ENCODE measurements at places on chromosomes 2 and 18.

DNA sequence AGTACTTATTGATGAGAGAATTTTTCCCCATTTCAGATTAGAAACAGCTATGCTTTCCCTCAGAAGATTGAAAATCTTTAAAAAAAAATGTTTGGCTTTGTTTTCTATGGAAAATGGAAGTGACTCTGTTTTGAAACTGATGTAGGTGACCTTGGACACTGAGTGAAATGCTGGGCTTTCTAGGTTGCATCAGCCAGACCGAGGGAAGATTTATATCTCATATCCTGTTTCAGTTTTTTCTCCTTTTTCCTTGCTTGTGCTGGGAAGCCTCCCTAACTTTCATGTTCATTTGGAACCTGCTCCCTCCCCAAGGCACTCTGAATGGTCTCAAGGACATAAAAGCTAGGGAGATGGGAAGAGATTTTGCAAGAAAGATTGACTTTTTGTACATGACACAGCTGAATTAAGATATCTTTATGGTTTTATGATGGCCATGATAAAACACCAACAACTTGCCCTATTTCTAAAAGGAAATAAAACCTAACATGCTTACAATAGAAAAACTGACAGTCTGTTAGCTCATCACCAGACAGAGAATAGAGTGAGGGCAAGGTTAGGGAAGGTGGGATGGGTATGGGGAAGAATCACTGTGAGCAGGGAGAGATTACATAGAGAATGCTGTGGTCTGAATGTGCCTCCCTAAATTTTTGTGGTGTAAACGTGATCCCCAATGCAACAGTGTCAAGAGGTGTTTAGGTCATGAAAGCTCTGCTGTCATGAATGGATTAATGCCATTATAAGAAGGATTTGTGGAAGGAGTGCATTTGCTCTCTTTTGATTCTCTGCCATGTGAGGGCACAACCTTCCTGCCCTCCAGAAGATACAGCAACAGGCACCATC, 249.7 kb downstream of the TPGS2 start:
- DNase-seq = no peak

DNA sequence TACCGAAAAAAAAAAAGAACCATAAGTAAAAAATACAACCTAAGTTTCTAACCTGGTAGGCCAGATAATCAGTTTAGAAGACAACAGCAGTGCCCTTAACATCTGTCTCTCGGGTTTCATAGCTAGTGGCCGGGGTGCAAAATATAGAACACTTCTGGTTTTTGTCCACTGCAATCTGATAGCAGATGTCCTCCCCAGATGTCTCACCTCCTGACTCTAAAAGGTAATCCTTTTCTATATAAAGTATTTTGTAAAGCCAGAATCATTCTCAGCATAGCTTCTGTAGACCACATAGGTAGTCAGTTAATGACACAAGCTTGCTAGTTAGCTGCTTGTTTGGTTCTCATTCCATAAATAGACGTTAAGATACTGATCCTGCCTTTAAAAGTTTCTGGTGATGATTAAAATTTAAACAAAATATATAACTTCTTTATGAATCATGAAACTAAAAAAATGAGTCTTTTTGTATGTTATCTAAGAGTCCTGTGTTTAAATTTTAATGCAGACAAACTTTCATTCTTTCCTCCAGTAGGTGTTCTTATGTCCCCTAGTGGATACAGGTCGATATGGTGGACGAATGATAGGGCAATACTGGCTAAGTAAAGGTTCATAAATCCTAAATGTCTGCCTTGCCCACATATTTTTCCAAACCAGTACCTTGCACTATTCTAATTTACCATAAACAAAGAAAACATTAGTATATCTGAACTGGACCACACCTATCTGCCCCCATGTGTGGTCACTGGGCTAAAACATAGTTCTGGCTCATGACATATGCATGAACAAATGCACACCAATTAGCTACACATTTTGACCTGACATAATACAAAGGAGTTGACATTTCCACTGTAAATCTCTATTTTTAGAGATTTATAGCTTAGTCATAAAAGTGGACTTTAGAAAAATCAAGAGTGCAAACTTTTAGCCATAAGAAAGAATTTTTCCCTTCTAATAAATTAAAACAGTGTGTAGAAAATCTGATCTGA, 171.0 kb downstream of the SRBD1 start:
- no peak for DNase-seq

DNA sequence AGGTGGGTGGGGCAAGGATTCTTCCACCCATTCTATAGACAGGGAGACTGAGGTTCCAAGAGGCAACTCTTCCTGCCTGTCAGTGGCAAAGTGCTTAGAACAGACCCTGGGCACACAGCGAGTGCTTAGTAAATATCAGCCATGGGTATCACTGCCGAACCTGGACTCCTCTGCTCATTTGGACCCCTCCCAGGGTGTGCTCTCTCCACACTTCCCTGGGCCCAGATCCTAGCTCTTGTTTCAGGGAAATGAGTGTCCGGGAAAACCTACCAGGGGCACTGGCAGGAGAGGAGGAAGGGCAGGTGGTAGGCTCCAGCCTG, 136.3 kb downstream of the CYP26B1 start:
- DNase-seq = no peak

DNA sequence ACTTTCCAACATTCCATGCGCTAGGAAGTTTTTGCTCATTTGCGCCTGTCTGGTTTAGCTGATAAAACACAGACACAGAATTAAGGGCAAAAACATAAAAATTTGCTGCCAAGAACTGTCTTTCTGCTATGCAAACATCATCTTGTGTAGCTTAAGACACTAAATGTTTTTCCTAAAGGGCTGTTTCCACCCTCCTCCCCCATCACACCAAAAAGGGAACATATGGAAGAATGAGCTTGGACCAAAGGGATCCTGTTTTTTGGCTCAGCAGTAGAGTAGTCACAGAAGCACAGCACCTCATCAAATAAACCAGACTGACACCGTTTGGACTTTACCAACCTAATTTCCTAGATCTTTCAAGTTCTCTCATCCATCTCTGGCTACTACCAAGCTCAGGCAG, 210.1 kb downstream of the ZNF521 start:
- no peak for DNase-seq

GRCh38 chr2:23705771-23706612, 220.9 kb downstream of the ATAD2B start:
- no peak for DNase-seq

DNA sequence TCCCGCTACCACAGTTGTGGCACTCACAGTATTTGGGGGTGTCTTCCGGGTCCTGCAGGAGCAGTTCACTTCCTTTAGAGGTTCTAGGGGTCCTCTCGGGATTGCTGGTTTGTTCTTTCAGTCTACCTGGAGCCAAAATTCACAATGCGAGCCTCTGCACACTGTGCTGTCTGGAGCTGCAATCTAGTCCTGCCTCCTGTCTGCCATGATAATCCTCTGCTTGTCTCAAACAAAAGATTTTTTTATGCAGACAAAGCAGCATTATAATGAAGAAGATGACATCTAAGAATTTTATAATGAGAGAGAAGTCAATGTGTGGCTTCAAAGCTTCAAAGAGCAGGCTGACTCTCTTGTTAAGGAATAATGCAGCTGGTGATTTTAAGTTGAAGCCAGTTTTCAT, 975.1 kb upstream of the GYPC start:
- no peak for DNase-seq

DNA sequence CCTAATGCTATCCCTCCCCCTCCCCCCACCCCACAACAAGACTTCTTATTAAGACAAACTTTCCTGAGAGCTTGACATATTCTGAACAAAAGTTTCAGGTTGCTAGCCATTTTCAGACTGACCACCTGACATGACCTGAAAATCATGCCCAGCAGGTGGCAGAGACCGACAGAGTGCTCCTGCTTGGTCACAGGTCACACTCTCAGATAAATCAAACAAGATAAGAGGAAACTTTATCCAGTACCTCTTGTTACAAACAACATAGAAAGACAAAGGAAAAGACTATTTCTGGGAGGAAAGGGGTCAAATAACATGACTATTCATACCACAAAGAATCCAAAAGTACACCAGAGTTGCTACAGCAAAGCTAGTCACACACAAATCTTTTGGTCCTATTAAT, 107.4 kb downstream of the TMEM200C start:
- no peak for DNase-seq

GRCh38 chr2:26243470-26244308, 743 bp downstream of the HADHA start:
- no peak for DNase-seq

DNA sequence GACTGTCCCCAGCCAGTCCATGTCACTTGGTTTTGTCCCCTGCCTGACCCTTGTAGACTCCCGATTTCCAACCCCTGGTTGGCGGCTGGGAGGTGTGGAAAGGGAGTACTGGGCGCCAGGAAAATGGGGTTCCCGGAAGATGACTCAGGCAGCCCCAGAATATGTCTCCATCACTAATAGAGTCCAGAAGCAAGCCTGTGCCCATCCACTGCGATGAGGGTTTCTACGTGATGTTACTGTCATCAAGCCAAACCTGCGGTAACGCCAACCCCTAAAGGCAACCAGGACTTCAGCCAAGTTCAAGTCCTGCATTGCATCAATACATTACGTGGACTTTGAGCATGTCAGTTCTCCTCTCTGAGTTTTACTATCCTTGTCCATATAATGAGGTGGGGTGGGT, 62.0 kb upstream of the TAF1B start:
- DNase-seq = no peak

- no peak for DNase-seq
Measured at GRCh38 chr2:30239986-30240752, 8.8 kb downstream of the LBH start.

- peak; percentile 68 for DNase-seq
Measured at GRCh38 chr18:8623549-8624106, 14.4 kb downstream of the RAB12 start.

GRCh38 chr2:100988630-100989417, 13.3 kb upstream of the RPL31 start:
- no peak for DNase-seq

- no peak for DNase-seq
Measured at GRCh38 chr2:149019768-149020167, 18.7 kb upstream of the LYPD6B start.

DNA sequence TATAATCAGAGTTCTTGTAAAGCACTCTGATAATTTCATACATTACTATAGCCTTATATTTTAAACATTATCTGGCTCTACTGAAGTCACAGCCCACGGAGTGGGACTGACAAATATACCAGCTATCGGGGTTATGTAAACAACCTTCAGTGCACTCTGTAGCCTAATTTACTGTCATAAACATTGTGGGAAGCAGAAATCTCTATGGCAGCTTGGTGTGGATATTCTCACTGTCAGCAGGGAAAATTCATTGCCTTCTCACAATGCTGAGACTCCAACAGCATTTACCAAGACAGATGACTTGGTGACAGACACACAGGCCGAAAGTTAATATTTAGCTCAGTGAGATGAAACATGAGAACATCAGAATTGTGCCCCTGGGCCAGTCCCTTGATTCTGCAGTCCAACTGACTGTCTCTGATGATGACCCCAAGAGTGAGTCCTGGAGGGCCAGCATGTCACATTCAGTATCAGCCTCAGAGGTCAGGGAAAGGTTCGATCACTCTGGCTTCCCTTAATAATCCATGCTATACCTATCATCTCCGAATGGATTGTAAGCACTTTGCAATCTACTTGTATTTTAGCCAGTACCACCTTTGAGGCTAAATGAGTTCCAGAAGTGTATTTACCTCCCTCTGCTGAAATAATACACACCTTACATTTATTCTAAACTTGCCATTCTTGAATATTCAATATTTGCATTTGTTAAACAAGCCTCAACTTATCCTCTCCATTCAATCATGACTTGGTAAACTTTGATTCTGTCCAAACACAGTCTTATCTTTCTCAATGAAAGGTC, 146.2 kb upstream of the OSR1 start:
- no peak for DNase-seq

DNA sequence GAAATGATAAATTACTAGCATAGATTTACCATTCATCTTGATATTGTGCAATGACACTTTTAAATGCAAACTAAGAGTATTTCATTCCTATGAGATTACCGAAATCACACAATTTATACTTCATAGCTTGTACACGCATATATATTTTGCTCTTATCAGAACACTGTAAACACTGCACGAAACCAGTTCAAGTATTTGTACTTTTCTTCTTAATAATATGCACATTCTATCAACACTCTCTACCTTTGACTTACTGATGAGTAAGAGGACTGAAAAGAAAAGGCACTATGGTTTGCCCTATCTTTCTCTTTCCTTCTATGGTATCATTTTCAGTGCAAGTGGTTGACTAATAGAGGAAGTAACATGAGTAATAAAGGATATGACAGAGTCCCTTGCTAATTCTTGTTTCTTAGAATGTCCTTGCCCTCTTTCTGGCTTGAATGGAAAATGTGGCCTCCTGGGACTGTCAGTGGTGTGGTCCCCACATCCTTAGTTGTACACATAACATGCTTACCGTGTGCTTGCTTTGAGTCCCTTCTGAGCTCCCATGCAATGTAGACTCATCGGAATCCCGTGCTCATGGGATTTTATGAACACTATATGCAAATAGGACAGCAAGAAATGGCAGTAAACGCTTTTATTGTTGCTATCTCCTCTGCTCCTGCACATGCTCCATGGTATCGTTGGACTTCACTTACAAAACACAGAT, 363.5 kb upstream of the TNP1 start:
- peak; percentile 56 for DNase-seq

GRCh38 chr2:149538138-149538833, 49.3 kb downstream of the MMADHC start:
- DNase-seq = no peak

GRCh38 chr2:178506949-178507348, 26.7 kb downstream of the PLEKHA3 start:
- DNase-seq = no peak

- DNase-seq = no peak
Measured at GRCh38 chr18:46596119-46596518, 60.9 kb downstream of the LOXHD1 start.

- DNase-seq = no peak
Measured at GRCh38 chr2:20231598-20232026, 6.7 kb upstream of the SDC1 start.

DNA sequence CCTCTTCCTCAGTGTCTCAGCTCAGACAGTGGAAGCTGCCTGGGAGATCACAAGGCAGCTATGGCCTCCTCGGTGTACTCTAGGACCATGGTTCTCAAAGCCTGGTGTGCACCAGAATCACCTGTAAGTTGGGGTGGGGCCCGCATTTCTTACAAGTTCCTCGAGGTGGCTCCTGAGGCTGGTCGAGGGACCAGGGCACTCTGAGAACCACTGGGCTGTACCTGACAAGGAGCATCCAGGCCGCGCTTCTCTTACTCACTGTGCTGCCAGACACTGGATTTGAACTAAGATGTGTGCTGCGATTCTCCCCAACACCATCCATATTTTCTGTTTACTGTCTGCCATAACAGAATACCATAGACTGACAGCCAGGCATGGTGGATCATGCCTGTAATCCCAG, 59.5 kb downstream of the DIPK1C start:
- no peak for DNase-seq

- DNase-seq = no peak
Measured at GRCh38 chr2:207405150-207405549, 124.6 kb upstream of the CREB1 start.

GRCh38 chr2:150209746-150210145, 277.7 kb downstream of the RND3 start:
- no peak for DNase-seq

DNA sequence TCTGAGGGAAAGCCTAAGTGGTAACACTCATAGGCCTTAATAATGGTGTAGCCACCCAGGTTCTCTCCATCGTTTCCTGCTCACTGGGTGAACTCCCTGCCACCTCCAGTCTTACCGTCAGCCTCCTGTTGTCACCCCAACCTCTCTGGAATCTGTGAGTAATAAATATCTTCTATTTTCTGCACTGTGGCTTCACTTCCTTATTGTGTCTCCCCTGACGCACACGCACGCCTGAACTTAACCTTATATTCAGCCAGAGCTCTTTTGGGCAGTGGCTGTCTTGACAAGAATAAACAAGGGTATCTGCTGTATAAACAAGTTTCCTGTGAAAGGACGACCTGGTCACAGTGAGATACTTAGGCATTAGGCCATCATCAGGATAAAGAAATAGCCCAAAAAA, 467.2 kb downstream of the SPAG16 start:
- DNase-seq = no peak
